ENCODE measurements at places on chromosomes 13 and 19. TPM values are rescaled to one million over a fixed set of nuclear protein-coding genes. Genes with fewer than 3 reads are reported as not detected.

The RFPL4AL1 gene
- polyA plus RNA-seq, result not detected

The KLK12 gene
- polyA plus RNA-seq, result not detected

The SYNGR4 gene
- 0.94 TPM for polyA plus RNA-seq

The CEACAM8 gene
- 0.67 TPM for polyA plus RNA-seq

The HIPK4 gene
- polyA plus RNA-seq, result 0.10 TPM

The TDRD12 gene
- 0.22 TPM for polyA plus RNA-seq

The FLT1 gene
- 6.6 TPM for polyA plus RNA-seq

The GPR183 gene
- polyA plus RNA-seq, result 9.8 TPM

The SIGLEC12 gene
- 0.56 TPM for polyA plus RNA-seq

The ZNF780A gene
- 9.7 TPM for polyA plus RNA-seq

The IGFL1 gene
- polyA plus RNA-seq, result not detected

The ZNF709 gene
- 0.49 TPM for polyA plus RNA-seq

The CRB3 gene
- polyA plus RNA-seq, result 47.3 TPM

The SLC10A2 gene
- not detected for polyA plus RNA-seq

The ZNF677 gene
- polyA plus RNA-seq, result 5.9 TPM

The NKPD1 gene
- polyA plus RNA-seq, result 0.05 TPM

Measured in adipose tissue (tissue), 3 donors.